Stimulated activated CD4-positive, alpha-beta T cell treated with anti-CD3 and anti-CD28 coated beads, Interleukin-12 subunit alpha, Interleukin-12 subunit beta, amount 100 ng/mL, for 48 hours (primary cell): ENCODE measurements at places on chromosomes 3 and 15.

DNA sequence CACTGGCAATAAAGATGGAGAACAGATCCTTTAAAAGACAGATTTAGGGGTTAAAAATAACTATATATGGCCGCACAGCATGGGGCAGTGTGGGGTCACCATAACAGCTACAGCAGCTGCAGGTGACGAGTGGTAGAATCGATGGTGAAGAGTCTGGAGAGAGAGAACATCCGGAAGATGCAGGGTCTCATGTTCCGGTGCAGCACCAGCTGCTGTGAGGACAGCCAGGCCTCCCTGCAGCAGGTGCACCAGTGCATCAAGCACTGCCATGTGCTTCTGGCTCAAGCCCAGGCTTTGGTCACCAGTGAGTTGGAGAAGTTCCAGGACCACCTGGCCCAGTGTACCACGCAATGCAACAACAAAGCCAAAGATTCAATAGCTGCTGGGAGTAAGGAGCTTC, 93.7 kb upstream of the IMPG2 start:
- no peak for DNase-seq

- no peak for DNase-seq
Observed at GRCh38 chr3:33773637-33774036, 24.8 kb upstream of the PDCD6IP start.

DNA sequence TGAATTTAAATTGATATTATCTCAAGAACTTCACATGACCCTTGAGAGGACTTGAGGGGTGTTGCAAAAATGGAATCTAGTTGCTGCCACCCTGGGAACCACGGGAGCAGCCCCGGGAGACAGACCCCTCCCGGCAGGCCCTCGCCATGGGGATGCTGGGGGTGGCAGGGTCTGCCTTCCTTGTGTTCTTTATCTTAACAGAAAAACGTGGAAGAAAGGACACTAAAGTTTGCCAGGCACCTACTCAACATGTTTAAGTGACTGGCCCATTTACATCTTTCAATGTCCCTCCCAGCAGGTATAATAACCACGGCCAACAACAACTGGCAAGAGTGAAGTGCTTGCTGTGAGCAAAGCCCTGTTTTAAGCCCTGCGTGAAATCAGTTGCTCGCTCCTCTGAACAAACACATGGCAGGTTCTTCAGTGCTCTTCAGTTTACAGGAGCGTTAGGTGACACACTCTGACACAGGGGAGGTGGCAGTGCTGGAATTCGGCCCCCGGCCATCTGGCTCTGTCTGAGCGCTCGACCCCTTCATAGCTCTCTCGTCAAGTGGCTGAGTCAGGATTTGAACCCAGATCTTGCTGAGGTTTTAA, 112.5 kb downstream of the ASB7 start:
- DNase-seq, result no peak

DNA sequence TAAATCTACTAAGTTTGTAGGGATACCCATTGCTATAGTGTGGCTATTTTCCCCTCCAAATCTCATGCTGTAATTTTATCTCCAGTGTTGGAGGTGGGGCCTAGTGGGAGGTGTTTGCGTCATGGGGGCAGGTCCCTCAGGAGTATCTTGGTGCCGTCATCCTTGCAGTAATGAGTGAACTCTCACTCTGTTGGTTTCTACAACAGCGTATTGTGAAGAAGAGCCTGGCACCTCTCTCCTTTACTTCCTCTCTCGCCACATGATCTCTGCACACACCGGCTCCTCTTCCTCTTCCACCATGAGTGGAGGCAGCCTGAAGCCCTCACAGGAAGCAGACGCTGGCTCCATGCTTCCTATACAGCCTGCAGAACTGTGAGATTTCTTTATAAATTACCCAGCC, 34.0 kb upstream of the TRPM1 start:
- no peak for DNase-seq

- no peak for DNase-seq
Observed at GRCh38 chr3:20836801-20837200, 650.8 kb upstream of the SGO1 start.

- DNase-seq, result no peak
Observed at GRCh38 chr3:4821338-4821737, 157.9 kb upstream of the BHLHE40 start.
